ENCODE measurements at places on chromosomes 4 and X. TPM values are rescaled to one million over a fixed set of nuclear protein-coding genes. Genes with fewer than 3 reads are reported as not detected.

Gene MAP3K15
- total RNA-seq = 2.0 TPM

Gene BEND2
- not detected for total RNA-seq

Gene ZDHHC15
- not detected for total RNA-seq

Gene SPOCK3
- 0.10 TPM for total RNA-seq

Gene WNK3
- total RNA-seq = not detected

Gene ZCCHC12
- not detected for total RNA-seq

Gene MSX1
- 10.9 TPM for total RNA-seq

Gene PCSK1N
- 39.5 TPM for total RNA-seq
